ENCODE measurements at places on chromosomes 11 and 22. TPM values are rescaled to one million over a fixed set of nuclear protein-coding genes. Genes with fewer than 3 reads are reported as not detected.

SPINDOC gene
- 24.0 TPM for total RNA-seq

CASP1 gene
- 9.7 TPM for total RNA-seq

SPECC1L gene
- total RNA-seq = 28.3 TPM

PTPRCAP gene
- 2.5 TPM for total RNA-seq

ZNF70 gene
- 4.6 TPM for total RNA-seq

OR51I1 gene
- total RNA-seq = not detected

CD3D gene
- total RNA-seq = 0.92 TPM

CSRP3 gene
- not detected for total RNA-seq

ANKK1 gene
- total RNA-seq = not detected

ST14 gene
- total RNA-seq = 85.2 TPM

CEP126 gene
- total RNA-seq = 2.2 TPM

LMO1 gene
- total RNA-seq = 0.68 TPM

TMEM135 gene
- 36.3 TPM for total RNA-seq

SLC22A9 gene
- total RNA-seq = 36.3 TPM

MUC5AC gene
- under 0.01 TPM for total RNA-seq

OR56A1 gene
- 0.08 TPM for total RNA-seq

RRP8 gene
- total RNA-seq = 15.3 TPM

GRCh38 chr11:61975638-61976419 lies 8.4 kb upstream of the FTH1 start:
- DNase-seq = no peak

- DNase-seq = no peak
These were observed 73.0 kb upstream of the PGR start for GRCh38 chr11:101202614-101203013.

DNA sequence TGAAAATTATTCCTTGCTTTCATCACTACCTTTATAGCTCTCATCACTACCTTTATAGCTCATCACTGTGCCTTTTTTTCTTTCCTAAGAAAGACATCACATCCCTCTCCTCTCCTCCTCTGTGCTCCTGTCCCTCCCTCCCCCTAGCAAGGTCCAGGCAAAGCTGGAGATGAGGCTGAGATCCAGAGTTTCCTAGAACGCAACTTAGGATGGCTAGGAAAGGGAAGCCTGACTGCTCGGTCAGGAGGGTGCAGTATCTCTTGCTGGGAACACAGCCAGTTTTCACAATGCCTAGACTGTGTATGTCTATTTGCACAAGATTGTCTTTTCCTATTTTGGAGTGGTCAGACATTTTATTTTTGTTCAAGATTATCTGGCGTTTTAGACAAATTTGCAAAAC lies 24.7 kb downstream of the TUB start:
- DNase-seq = no peak

DNA sequence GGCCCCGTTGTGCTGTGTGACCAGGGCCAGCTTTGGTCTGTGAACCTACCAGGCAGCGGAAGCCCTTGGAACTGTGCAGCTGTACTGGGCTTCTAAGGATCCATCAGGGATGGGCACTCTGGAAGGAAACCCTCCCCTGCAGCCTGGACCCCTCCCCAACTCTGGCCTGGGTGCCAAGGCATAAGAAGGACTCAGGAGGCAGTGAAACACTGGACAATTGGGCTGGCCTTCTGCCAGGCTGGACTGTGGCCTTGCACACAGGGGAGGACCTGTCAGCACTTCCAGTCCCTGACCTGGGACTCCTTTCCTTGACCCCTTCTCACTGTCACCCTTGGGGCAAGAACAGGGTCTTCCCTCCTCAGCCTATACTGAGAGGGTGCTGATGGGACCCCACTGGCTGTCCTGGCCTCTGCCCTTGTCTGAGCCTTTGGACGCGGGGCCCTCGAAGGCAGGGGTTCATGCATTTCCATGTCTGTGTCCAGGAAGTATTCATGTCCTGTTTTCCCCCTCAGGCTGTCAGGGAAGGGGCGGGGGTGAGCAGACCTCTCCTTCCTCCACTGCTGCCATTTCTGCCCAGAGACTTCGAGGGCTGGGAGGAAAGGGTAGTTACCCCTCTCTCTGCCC lies 39.6 kb downstream of the PDE2A start:
- DNase-seq = no peak

GRCh38 chr22:38016182-38017151 lies 32.1 kb upstream of the SOX10 start:
- no peak for DNase-seq

DNA sequence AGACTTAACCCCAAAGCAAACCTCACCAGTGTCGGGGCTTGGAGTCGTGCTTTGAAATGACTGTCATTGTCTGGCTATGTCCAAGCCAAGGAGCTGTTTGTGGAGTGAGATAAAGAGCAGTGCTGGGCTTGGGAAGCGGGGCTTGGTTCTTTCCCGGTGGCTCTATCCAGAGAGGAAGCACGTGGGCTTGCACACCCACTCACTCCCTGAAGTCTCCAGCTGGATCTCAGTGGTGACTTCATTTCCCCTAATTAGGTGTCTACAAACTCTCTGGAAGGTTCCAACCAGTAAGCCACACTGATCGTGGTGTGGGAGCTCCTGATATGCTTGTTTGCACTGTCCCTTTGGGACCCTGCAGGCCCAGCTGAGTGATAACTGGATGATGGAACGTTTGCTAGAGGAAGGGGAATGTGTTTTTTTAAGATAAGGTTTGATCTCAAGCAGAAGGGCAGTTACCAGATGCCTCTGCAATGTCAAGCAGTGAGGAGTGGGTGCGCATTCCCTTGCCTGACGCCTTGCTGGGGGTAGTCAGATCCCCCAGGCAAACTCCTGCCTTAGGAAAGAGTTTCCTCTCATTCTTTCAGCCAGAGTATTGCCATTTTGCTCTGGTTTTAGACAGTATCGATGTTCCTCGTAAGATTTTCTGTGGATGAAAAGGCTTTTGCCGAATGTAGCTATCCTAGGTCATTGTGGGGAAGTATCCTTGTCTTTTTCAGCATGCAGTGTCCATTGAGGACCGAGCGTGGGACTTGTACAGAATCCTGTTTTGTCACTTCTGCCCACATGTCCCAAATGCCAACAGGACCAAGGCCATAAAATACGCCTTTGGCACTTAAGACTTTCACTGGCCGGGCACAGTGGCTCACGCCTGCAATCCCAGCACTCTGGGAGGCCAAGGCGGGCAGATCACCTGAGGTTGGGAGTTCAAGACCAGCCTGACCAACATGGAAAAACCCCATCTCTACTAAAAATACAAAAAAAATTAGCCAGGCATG lies 90.9 kb downstream of the MICAL2 start:
- peak; percentile 65 for DNase-seq

GRCh38 chr11:19580646-19581045 lies 132.0 kb upstream of the NAV2 start:
- DNase-seq = no peak

DNA sequence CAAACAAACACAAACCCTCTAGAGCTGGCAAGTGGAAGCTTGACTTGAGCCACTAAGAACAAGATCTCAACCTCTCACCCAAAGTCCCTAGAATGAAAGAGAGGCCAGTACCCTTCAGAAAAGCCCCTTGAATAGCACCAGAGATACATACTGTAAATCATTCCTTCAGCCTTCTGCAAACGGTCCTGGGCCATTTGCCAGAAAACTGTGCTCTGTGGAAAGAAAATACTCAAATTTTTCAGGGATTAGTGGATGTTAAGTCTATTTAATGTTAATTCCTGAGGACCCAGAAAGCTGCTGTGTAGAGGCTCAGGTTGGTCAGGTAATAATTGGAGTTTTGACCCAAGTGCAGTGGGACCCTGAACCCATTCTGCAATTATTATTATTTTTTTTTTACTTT lies 16.9 kb downstream of the SERPINH1 start:
- no peak for DNase-seq

- DNase-seq = peak; percentile 75
These were observed 76.9 kb downstream of the DKK3 start for GRCh38 chr11:11931461-11932055.

DNA sequence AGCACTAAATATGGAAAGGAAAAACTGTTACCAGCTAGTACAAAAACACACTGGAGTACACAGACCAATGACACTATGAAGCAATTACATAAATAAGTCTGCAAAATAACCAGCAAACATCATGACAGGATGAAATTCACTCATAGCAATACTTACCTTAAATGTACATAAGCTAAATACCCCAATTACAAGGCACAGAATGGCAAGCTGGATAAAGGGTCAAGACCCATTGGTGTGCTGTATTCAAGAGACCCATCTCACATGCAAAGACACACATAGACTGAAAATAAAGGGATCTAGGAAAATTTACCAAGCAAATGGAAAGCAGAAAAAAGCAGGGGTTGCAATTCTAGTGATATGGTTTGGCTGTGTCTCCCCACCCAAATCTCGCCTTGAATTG lies 44.0 kb upstream of the CALCA start:
- DNase-seq = no peak

DNA sequence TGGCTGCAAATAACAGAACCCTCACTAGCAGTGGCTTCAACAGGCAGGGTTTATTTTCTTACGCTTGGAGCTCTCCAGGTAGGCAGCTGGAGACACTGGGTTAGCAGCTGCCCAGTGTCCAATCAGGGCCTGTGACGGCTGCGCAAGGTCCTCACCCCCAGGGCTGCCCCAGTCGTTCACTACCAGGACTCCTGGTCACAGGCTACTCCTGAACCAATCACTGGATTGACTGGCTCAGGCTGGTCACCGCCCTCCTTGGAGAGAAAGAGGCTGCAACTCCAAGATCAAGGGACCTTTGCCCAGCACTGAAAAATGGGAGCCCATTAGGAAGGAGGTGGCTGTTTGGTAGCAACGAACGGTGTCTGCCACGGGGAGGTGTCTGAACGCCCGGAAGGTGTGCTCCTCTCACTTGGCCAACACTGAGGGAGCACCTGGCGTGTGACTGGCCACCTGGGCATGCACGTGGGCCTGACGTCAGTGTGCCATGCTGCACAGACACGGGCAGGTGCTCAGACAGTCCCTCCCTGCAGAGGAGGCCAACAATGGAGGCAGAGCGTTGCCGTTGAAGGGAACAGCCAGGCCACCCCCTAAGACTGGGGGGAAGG lies 5.1 kb downstream of the ARSA start:
- no peak for DNase-seq

DNA sequence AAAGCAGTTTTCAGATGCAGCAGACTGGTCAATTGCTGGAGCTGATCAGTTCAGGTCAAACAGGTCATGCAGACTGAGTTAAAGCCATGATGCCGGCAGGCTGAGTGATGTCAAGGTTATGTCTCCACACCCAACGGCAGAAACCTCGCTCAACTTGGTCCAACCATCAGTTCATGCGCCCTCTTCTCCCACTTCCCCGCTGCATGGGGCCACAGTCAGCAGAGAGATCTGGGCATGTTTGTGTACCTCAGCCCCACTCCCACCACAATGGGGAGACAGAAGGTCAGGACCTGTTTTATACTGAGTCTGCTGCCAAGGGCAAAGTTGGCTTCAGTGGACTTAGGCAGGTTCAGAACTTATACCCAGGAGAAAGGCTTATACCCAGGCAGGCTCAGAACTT lies 118.7 kb downstream of the TRIM29 start:
- no peak for DNase-seq

- peak; percentile 85 for DNase-seq
These were observed 4.5 kb upstream of the TIMP3 start for GRCh38 chr22:32796865-32797573.

DNA sequence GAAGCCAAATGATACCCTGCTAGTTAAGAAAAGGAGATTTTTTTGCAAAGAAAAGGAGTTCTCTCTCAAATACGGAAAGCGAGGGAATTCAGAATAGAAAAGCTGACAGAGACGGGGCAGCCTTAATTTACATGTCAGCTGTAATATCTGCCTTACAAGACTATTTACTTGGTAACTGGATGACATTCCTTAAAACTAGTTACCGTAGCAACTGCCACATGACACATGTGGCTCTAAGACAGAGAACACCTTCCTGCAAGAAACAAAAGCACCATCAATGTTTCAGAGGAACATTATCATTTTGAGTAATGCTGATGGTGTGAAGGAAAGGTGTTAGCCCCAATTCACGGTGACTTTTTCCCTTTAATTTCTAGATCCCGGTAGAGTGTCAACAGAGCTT lies 222.1 kb downstream of the LRRC4C start:
- no peak for DNase-seq

GRCh38 chr11:1740786-1741530 lies 9.4 kb downstream of the IFITM10 start:
- no peak for DNase-seq

- DNase-seq = no peak
These were observed 25.1 kb upstream of the TTLL12 start for GRCh38 chr22:43211941-43212433.

GRCh38 chr22:50308597-50308935 lies 1.1 kb upstream of the PLXNB2 start:
- no peak for DNase-seq
